ENCODE measurements at places on chromosomes 2 and 18. TPM values are rescaled to one million over a fixed set of nuclear protein-coding genes. Genes with fewer than 3 reads are reported as not detected.

CMPK2 gene
- total RNA-seq, result 2.2 TPM

RAPH1 gene
- total RNA-seq, result 10.8 TPM

ARPC2 gene
- 489 TPM for total RNA-seq

REG3G gene
- 1.1 TPM for total RNA-seq

SPATA3 gene
- 0.71 TPM for total RNA-seq

NUP35 gene
- total RNA-seq, result 19.0 TPM

ALLC gene
- not detected for total RNA-seq

DNA sequence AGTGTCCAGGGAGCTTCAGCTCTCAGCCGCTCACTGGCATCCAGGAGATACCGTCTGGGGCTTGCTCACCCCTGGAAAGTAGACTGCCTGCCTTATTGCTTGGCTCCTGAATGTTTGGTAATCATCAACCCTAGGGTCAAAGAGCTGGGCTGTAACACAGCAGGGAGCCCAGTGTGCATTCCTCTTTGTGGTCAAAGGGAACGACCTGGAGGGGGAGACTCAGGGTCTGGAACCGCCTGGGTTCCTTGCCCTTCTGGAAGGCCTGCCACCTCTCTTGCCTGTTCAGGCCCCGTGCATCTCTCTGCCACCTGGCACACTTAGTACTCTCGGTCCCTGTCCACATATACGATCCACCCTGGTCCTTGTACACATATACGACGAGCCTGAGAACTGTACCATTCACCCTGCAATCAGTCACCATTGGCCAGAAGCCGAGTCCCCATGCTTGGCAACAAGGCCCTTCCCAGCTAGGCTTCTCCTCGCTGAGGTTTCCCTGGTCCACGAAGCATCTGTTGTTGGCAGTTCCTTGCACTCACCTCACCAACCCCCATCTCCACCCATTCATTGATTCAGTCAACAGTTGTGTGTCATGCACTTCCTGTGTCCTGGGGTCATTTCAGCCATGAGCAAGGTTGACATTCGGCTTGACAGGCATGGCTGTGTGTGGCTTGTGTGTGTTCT, at the start of gene NAT8:
Gene NAT8 (minus strand): TSS at position 85 of the 681 bp plus-strand sequence. CDS start 794 bp downstream, outside the sequence.
- no peak for ATAC-seq

DNA sequence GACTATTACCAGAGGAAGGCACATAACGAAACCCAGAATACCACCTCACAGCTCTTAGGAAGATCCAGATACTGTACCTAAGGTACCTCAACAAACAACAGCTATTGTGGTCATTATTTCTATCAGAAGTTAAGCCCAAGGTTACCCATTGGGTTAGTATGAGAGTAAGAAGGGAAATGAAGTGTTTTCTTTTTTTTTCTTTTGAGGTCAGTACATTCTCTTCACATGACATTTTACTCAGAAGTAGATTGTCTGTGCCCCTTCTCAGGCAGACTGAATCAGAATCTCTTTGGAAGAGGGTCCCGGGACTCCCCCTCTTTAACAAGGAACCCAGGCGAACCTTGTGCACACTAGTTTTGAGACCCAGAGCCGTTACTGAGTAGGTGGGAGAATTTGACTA, 233.7 kb upstream of the CXCR4 start:
- no peak for ATAC-seq

- no peak for ATAC-seq
Measured at GRCh38 chr2:807300-807699, 130.1 kb upstream of the TMEM18 start.

GRCh38 chr2:212619954-212620353, 81.4 kb upstream of the ERBB4 start:
- peak; percentile 90 for ATAC-seq

DNA sequence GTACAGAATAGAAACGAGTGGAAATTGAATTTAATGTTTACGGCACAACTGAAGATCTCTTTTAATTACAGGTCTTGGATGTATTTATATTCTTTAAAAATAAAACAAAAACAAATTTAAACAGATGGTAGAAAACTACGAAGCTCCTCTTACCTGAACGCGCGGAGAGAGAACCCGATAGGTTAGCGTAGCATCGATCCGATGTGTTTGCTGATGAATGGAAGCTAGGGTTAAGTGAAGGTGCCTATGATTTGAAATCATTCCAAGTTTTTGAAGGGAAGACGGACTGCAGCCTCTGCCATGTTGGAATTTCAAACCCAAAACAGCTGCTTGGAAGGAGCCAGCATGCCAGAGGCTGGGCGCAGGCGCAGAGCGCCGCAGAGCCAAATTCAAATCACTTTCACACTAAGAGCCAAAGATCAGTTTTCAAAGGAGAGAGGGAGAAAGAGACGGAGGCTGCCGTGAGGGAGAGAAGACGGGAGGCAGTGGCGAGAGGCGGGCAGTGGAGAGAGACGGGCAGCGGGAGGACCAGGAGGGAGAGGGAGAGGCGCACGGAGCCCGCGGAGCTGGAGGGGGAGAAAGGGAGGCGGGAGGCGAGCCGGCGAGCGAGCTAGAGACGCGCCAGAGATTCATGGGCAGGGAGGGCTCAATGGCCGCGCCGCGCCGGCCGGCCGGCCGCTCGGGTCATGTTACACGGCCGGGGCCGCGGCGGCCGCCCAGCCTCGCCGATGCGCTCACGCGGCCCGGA, at the start of gene FIGN:
Gene FIGN (minus strand): TSS at position 324 of the 748 bp plus-strand sequence. CDS start 1,081 bp downstream, outside the sequence.
- peak; percentile 81 for ATAC-seq

GRCh38 chr2:14706201-14706600, 73.7 kb downstream of the LRATD1 start:
- no peak for ATAC-seq

DNA sequence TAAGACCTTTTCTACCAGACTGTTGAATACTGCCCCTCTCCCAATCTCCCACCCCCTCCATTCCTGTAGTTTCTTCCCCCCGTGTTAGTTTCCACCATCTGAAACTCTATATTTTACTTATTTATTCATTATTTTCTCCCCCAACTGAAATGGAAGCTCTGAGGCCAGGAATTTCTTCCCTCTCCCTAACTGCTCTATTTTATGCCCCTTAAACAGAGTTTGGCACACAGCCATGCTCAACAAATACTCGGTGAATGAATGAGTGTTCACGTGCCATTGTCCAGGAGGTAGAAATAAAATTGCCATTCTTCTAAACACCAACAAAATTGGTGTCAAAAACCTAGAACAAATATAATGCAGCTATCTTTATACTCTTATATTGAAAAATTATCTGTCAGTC, 5.6 kb downstream of the ITGB1BP1 start:
- ATAC-seq, result no peak

GRCh38 chr18:66752733-66753132, 148.8 kb upstream of the CDH19 start:
- ATAC-seq, result no peak

DNA sequence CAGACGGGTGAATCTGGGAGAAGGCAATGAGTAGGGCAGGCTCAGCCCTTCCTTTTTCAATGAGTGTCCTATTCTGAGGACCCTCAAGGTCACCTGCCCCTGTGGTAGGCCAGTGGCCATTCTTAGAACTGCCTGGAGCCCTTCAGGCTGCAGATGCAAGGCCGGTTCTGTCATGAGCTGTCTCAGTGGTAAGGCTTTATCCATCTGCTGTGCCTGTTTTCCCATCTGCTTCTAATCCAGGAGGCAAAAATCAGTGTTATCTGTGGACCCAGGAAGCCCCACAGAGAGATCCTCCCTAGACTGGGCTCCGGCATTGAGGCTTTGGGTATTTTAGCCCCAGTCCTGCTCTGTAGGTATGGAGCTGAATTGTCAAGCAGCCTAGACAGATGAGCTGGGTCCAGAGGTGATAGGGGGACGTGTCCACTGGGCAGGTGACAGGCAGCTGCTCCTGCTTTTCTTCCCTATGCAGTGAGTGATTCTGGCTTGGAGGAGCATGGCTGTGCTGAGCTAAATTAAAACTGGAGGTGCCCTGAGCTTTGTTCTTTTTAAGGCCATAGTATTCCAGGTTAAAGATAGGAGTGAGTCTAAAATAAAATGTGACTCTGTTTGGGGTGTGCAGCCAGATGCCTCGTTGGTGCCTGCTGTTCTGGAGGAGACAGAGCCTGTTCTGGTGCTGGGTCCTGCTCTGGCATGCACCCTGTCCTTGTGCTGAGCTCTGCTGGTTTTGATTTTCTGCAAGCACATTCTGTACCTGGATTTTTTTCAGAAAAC, 92.5 kb downstream of the FHOD3 start:
- ATAC-seq, result no peak

DNA sequence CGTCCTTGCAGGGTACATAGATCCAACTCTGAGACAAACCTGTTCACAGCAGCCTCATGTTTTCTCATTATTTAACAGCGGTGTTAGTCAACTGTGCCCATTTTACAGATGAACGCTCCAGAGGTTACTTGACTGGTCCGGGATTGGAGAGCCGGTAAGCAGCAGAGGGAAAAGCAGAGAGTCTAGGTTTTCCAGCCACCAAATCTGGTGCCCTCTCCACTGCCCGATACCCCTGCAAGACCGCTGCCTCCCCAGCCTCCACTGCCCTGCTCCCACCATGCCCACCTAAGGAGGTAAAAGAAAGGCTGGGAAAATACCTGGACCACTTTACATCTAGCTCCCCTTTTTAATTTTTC, 51.5 kb downstream of the EIPR1 start:
- ATAC-seq, result no peak

GRCh38 chr2:106054880-106055655, 139.0 kb downstream of the UXS1 start:
- no peak for ATAC-seq

DNA sequence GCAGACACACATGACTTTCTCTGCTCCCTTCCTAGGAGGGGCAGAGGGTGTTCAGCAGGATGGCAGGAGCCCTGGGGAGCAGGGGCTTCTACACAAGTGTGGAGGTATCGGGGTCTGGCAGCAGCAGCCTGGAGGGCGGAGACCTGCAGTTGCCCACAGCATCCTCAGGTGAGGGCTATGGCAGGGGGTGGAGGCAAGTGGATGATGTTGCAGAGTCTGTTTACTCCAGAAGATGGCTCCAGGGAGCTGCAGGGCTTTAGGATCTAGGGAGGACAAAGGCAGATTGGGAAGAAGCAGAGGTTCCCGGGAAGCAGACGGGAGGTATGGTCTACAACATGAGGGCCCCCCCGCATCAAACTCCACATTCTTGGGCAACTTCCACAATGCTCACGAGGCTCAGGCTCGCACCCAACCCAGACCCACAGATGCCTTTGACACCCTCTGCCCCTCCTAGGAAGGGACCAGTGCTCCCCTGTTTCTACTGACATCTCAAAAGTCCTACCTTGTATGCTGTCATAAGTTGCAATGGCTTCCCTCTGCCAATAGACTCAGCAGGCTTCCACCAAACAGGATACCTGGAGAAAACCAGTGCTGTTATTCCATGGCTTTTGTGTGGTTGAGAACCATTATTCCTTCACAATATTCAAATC, 12.0 kb upstream of the ATP6V1C2 start:
- peak; percentile 50 for ATAC-seq

GRCh38 chr2:234593636-234594035, 96.8 kb upstream of the ARL4C start:
- ATAC-seq, result no peak

DNA sequence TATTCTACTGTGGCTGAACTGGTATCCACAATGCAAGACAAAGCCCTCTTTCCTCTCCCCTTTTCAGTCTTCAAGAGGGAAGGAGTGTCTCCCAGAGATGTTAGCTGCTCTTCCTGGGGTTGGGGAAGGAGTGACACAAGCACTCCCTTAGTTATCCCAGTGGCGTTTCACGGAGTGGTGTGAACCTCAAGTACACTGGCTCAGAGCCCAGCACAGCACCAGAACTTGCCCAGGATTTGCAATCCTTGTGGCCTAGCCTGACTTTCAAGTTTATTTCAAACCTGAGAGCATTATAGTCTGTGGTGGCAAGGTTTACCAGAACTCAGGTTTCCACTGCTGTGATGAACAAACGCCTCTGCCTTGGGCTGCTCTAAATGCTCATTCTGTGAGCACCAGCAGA, 162.5 kb downstream of the CCDC102B start:
- ATAC-seq, result no peak

DNA sequence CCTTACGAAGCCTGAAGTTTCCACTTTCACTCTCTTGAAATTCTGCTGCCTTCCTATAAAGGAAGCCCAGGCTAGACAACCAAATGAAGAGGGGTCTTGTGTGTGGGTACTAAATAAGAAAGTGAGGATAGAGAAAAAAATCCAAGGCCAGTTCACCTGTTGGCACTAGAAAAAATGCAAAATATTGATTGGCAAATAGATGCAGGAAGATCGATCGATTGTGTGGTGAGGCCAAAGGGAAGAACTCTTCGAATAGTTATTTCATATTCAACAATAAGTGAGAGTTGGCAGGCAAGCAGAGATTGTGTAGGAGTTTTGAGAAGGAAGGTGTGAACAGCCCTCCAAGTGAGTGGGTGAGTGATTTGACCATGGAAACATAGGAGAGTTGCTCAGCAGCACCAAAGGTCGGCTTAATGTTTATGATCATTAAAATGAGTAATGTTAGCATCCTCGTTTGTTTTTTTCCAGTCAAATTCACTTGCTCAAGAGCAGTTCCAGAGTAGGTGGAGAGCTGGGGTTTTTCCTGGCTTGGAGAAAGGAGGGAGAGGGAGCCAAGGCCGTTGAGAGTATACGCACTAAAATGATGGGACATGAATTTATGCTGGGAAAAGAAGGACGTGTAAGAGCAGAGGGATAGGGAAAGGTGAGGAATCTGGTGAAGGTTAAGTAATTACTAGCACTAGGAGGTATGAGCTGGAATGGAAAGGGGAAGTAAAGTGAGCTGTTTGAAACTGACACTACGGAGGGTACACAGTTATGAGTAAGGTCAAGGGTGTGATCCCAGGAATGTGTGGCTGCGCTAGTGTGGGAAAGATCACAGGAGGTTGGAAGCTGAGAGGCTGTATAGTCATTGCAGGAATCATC, 1.1 kb upstream of the NAPG start:
- no peak for ATAC-seq

- no peak for ATAC-seq
Measured at GRCh38 chr2:47072728-47073191, 82.3 kb downstream of the STPG4 start.

GRCh38 chr2:20232837-20233207, 7.9 kb upstream of the SDC1 start:
- ATAC-seq, result no peak

GRCh38 chr2:148603562-148603920, 41.0 kb upstream of the EPC2 start:
- ATAC-seq, result no peak

- peak; percentile 38 for ATAC-seq
Measured at GRCh38 chr18:43279015-43279744, 1.9 kb upstream of the SYT4 start.

DNA sequence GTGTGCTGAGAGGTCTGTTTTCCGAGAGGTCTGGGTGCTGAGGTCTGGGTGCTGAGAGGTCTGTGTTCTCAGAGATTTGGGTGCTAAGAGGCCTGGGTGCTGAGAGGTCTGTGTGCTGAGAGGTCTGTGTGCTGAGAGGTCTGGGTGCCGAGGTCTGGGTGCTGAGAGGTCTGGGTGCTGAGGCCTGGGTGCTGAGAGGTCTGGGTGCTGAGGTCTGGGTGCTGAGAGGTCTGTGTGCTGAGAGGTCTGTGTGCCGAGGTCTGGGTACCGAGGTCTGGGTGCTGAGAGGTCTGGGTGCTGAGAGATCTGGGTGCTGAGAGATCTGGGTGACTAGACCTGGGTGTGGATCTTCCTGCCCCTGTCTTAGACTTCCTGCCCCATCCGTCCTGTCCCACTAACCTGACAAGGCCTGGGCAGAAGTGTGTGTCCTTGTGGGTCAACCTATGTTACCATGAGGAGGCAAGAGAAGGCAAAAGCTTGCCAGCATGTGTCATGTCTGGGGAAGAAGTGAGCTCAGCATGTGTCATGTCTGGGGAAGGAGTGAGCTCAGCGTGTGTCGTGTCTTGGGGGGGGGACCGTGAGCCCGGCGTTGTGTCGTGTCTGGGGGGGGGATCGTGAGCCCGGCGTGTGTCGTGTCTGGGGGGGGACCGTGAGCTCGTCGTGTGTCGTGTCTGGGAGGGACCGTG, 69.3 kb downstream of the KCNG2 start:
- no peak for ATAC-seq
